Suppressor macrophage treated with lipopolysaccharide for 4 hours (primary cell): ENCODE measurements at places on chromosomes 16 and 17.

- DNase-seq, result no peak
Measured at GRCh38 chr17:39775031-39775430, 37.3 kb downstream of the GRB7 start.

- DNase-seq, result no peak
Measured at GRCh38 chr16:22946433-22946832, 132.5 kb downstream of the HS3ST2 start.

- no peak for DNase-seq
Measured at GRCh38 chr17:1730326-1731193, 6.1 kb downstream of the WDR81 start.

GRCh38 chr17:32484041-32484461, 2.7 kb upstream of the CDK5R1 start:
- DNase-seq, result no peak

GRCh38 chr16:12348733-12349704, 372.5 kb downstream of the SNX29 start:
- peak; percentile 17 for DNase-seq

DNA sequence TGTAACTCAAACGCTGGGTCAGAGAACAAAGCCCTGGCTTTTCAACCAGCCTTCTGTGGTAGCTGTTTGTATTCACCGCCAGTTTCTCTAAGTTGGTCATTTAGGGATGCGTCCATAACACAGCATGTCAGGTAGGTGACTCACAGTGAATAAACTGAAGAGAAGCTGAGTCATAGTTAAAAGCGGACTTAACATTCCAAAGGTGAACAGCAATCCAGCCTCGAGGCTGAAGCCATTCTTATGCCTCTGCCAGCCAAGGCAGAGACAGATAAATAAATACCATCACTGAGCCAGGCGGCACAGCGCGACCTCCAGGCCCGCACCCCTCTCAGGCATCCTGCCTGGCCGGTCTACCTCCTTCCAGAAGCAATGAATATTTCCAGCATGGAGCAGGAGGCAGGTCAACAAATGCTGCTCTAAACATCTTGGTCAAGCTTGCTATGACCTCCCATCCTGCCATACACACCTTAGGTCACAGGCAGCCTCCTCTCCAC, 12.4 kb upstream of the CACNG4 start:
- DNase-seq, result no peak

- no peak for DNase-seq
Measured at GRCh38 chr16:86025706-86026105, 126.7 kb downstream of the IRF8 start.

DNA sequence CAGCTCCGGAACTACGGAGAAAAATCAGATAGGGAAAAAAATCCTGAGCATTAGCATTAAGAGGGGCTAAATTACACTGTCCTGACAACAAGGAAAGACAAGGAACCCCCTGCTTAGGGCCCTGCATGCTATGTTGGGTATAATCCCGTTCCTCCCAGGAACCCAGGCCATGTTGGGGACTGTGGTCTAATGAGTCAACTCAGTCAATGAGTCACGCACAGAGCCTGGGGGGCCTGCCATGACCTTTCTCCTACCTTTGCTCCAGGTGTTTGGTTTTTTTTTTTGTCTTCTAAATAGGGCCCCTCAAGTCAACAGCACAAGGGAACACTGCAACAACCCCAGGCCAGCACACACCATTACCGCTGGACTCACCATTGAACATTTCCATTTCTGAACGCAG, 8.9 kb upstream of the ZNF200 start:
- DNase-seq, result no peak

- no peak for DNase-seq
Measured at GRCh38 chr17:41909088-41909487, 9.7 kb downstream of the ACLY start.

GRCh38 chr16:48188449-48189102, 32.8 kb upstream of the ABCC12 start:
- DNase-seq, result peak; percentile 90

DNA sequence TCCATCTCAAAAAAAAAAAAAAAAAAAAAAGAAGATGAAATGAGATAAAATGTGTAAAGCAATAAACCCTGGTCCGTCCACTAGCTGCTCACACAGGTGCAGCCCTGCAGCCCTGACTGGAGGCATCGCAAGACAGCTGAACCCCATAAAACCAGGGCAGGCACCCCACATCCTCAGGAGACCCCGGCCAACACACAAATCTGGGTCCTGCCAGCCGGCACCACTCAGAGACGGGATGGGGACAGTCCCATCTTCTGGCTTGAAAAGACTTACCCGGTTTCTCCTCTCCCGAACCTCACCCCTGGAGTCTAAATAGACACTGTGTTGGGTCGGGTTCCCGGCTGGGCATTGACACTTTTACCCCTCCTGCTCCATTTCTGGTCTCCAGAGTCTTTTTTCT, 52.7 kb upstream of the TNRC6C start:
- DNase-seq, result no peak

GRCh38 chr16:84955427-84955826, 55.9 kb downstream of the ZDHHC7 start:
- no peak for DNase-seq

GRCh38 chr16:68179196-68179795, 56.6 kb downstream of the ESRP2 start:
- DNase-seq, result peak; percentile 4

DNA sequence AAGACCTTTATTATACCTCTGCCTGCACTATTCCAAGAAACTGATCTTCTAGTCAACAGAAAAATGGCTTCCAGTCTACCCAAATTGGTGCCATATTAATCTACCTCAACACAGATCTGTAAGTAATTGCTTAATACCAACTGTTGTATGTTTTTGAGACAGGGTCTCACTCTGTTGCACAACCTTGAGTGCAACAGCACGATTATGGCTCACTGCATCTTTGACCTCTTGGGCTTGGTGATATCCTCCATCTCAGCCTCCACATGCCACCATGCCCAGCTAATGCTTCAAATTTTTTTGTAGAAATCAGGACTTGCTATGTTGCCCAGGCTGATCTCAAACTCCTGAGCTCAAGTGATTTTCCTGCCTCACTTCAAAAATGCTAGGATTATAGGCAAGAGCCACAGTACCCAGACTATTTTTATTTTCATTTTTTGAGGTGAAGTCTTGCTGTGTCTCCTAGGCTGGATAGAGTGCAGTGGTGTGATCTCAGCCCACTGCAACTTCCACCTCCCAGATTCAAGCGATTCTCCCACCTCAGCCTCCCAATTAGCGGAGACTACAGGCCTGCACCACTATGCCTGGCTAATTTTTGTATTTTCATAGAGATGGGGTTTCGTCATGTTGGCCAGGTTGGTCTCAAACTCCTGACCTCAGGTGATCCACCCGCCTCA, 14.4 kb downstream of the NUFIP2 start:
- DNase-seq, result no peak

GRCh38 chr16:85543536-85543935, 69.6 kb upstream of the GSE1 start:
- DNase-seq, result no peak

DNA sequence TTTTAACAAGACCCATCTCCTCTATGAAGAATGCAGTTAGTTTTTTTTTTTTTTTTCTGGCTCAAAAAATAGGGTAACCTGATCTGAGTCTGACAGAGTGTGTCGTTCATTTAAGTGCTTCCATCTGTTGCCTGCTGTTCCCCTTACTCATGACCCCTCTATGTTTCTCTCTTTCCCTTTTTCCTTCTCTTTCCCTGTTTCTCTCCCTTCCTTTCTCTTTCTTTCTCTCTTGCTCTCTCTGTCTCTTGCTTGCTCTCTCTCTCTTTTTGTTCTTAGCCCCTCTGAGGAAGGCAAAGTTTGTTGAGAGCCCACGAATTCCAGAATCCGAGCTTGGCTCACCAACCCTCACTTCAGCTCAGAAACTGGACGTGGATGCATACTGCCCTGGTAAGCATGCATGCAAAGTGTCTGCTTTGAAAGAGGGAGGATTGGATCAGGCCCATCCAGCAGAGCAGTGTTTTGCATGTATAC, 185.0 kb downstream of the TANC2 start:
- no peak for DNase-seq

DNA sequence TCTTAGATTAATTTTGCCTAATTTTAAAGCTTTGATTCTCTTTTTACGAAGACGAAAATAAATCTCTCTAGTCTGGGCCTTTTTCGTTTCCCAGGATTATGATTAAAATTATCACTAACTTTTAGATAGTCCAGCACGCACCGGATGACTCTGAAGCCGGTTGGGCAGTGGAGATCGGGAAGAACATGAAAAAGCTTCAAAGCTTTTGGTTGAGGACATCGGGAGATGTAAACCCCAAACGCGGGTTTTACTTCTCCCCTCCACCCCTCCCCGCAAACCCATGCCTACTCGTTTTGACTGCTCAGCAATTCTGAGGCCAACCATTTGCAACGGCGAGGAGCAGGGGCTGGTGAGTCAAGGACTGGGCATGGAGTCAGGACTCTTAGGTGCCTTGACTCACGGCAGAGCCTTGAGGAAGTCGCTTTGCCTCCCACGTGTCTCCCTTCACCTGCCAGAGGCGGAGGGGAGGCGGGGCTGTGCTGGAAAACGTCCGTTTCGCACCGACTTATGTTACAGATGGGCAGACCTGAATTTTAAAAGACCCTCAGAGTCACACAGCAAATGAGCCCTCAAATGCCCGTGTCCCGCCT, 989 bp upstream of the DUSP14 start:
- peak; percentile 51 for DNase-seq

- no peak for DNase-seq
Measured at GRCh38 chr16:24537474-24538337, 1.7 kb upstream of the RBBP6 start.

GRCh38 chr16:88856122-88856827, 472 bp downstream of the GALNS start:
- no peak for DNase-seq

GRCh38 chr17:74235040-74235581, 21.7 kb downstream of the TTYH2 start:
- DNase-seq, result peak; percentile 79

- no peak for DNase-seq
Measured at GRCh38 chr16:73231944-73232554, 184.1 kb upstream of the ZFHX3 start.

- no peak for DNase-seq
Measured at GRCh38 chr16:86577314-86577971, 906 bp upstream of the FOXL1 start.

- peak; percentile 26 for DNase-seq
Measured at GRCh38 chr17:51869387-51869786, 289.1 kb downstream of the CA10 start.

GRCh38 chr17:73564843-73565242, 79.4 kb downstream of the SDK2 start:
- no peak for DNase-seq

DNA sequence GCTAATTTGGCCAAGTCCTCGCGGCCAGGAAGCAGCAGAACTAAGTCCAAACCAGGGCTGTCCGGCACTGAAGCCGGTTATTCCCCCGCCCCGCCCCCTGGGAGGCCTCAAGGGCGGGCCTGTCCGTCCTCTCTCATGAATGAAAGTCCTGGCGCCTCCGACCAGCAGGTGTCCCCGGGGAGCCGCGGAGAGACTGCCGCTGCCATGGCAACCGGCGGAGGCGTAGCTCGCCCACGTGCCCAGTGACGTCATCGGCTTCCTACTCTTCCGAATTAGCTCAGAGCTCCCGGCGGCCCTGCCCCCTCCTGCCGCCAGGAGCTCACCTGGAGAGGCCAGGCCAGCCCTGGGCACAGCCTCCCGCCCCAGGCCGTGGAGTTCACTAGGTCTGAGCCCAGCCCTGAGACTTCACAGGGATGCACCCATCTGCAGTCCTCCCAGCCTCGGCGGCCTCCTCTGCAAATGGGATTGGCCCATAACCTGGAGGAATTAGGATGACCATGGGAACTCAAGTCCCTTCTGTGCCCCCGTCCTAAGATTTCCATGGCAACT, 1.3 kb downstream of the SPATA2L start:
- DNase-seq, result peak; percentile 100

DNA sequence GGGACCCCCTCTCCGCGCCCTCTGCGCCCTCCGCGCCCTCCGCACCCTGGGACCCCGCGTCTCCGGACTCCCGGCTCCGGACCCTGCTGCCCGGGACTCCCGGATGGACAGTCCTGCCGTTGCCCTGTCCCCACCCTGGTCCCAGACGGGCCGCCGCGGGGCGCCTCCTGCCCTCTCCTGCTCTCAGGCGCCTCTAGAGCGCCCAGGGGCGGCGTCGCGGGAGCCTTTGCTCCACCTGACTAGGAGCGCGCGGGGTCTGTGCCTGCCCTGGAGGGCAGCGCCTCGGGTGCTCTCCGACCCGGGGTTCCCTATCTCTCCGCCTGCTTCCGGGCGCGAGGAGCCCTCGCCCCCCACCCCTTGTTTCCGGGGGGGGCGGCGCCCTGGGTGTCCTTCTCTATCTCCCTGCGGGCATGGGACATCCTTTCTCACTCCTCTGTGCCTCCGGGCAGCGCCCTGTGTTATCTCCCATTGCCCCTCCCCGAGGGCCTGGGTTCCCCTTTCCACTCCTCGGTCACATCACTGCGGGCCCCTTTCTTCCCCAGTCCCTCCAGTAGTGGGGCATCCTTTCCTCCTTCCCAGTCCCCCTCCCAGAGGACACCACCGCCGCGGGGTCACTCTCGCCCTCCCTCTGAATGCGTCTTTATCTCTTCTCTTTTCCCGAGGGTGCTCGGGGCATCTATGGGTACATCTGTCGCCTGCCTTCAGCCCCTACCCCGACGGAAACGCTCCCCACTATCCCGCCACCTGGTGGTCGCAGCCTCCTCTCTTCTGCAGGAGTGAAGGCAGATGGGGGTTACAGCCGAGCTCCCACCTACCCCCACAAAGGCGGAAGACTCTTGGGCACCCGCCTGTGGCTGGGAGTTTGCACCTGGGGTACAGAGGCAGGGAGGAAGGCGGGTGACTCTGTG, 875 bp downstream of the PRKCB start:
- peak; percentile 35 for DNase-seq

- peak; percentile 20 for DNase-seq
Measured at GRCh38 chr17:39400547-39401411, 647 bp downstream of the FBXL20 start.

DNA sequence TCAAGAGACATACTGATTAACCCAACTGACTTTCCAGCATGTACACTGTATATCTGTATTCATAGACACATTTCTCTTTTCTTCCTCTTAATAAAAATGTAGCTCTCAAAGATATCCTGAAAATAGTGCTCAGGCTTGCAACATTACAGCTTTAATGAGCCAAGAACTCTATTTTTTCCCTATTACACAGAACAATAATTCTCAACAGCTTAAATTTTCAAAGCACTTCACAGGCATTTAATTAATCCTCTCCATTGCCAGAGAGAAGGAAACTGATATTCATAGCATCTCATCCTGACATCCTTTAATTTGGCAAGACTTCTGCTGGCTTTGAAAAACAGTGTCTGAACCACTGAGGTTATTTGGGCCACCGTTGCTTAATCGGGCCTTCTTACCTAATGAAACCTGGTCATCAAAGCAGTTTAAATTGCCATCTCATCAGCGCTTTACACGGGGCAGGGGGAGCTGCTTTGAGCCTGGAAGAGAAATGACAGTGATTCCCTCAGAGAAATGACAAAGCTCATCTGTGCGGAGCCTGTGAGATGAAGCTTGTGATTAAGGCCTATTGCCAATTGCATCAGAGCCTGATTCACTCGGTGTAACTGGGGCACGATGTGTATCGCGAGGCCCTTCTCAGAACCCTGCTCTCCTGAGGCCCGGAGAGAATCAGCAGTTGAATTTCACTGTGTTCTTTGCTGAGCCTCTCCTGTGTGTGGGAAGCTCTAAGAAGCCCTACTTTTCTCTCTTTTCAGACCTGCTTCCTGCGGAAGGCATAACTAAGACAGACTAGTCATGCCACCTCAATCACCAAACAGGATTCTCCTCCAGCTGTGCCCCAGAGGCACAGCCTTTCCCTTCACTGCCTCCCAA, 8.5 kb upstream of the SIAH1 start:
- peak; percentile 44 for DNase-seq

GRCh38 chr17:73532421-73532901, 111.8 kb downstream of the SDK2 start:
- DNase-seq, result no peak
